ENCODE measurements at places on chromosomes 12 and 14.

- no peak for DNase-seq
Observed at GRCh38 chr12:92665496-92665895, 37.3 kb upstream of the PLEKHG7 start.

DNA sequence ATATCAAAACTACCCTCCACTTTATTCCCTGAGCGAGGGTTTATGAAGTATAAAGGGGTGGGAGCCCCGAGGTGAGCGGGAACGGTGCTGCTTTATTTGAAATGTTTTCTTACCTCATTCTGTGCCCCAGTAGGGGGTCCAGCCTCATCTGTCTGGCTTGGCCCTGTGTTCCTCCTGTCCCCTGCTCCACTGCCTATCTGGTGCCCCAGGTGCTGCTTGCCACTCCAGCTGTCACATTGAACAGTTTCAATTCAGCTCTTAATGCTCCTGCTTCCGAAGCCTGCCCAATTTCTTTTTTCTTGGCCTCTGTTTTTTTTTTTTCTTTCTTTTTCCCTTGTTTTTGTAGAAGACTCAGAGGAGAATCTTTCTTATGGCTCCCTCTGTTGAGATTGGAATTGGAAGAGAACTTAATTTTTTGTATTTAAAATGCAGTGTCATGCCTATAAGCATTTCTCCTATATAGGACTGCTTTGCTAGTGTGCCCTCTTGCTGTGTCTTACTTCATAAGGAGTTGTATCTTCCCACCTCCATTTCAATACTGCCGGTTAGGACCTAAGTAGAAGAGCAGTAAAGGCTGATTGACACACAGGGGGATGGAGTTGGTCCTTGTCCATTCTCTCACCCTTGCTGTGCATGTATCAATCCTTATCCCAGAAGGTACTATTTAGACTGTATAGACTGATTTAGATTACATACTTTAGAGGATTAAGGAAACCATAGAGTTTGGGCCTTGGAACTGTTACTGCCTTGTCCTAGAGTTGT is 2.3 kb downstream of the ATXN7L3B start:
- DNase-seq, result peak; percentile 11

- no peak for DNase-seq
Observed at GRCh38 chr12:47722136-47722834, 3.0 kb downstream of the ENDOU start.

DNA sequence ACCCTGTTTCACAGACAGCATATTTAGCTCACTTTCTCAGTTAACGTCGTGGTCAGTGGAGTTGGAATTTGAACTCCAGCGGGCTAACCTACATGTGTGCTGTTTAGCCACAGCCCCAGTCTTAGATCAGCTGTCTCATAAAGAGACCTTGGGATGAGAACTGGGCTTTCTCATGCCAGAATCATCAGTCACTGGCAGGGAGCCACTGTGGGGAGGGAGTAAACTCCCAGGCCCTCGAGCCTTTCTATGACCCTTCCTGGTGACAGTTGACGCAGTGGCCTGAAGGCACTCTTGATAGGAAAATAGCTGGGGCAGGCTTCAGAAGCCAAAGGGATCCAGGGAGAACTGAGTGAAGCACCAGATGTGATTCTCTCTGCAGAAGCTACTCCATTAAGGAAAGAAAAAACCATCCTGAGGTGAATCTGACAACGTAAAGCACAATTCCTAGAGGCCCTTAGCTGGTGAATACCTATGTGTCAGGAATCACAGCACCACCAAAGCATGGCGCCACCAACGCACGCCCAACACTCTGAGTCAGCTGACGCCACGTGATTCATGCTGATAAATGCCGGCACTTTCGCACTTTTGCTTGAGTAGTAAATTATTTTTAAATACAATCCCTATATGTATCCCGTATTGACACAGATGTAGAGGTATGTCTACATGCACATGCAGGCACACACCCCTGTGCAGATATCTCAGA is 279.6 kb upstream of the TMEM132C start:
- DNase-seq, result no peak

DNA sequence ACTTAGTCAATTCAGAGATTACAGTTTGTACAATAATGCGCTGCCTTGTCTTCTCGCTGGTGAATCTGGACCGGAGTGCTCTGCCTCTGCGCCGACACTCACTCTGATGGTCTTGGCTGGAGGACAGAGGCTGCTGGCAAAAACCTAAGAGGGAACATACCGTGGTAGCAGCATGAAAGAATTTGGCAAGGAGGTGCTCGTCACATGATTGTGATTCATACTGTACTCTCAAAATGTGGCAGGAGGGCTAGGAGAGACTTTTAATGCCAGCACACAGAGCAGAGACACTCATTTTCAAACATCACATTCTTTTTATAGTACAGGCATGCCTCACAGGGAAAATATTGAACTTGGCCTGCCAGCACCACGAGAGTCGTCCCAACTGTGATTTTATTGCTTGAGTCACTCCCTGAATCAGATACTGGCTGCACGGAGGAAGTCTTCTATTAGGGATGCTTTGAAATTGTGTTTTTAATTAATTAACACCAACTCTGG is 67.8 kb downstream of the HMGA2 start:
- no peak for DNase-seq

DNA sequence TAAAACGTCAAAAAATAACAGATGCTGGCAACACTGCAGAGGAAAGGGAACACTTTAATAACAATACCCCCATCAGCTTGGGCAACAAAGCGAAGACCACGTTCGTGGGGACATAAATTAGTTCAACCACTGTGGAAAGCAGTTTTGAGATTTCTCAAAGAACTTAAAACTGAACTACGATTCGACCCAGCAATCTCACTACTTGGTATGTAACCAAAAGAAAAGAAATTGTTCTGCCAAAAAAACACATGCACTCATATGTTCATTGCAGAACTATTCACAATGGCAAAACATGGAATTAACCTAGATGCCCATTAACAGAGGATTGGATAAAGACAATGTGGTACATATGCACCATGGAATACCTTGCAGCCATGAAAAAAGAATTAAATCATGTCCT is 81.2 kb upstream of the RAP1B start:
- DNase-seq, result no peak

DNA sequence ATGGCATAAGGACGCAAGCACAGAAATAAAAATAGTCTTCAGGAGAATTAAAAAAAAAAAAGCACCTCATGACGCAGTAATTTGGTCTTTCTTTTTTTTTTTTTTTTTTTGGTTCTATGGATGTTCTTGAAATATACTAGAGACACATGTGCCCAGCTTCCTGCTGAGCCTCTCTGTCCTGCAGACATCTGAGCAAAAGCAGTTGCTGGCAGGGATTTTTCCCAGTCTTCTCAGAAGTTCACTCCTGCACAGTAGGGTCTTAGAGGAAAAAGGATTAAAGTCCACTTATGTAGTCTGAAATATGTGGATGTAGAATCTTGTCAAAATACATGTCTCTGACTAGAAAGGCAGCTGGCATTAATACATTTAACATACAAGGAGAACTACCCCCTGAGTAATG is 1888.1 kb upstream of the SEL1L start:
- DNase-seq, result no peak

DNA sequence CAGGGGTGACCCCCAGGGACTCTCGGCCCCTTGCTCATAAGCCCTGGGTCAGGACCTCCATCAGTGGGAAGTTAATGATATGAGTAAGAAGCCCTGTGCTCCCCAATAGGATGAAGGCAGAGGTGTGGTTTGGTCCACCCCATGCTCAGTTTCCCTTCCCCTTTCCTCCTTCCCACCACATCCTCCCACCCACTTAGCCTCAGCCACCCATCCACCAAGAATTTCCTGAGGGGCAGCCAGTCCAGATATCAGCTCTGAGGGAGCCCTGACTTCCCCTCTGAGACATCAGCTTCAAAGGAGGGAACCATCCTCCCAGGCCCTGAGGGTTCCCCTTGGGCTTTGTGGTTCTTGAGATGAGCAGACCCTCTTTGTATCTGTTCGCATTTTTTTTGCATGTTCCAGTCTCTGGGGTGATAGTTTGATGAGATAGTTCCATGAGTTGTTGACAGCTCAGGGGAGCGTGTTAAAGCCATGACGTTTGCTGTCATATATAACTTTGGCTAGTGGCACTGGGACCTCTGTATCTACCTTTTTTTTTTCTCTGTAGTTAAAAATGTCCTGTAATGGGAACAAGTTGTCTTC is 71.2 kb downstream of the LGMN start:
- peak; percentile 85 for DNase-seq

- DNase-seq, result no peak
Observed at GRCh38 chr14:36818246-36818645, 156.6 kb downstream of the PAX9 start.

DNA sequence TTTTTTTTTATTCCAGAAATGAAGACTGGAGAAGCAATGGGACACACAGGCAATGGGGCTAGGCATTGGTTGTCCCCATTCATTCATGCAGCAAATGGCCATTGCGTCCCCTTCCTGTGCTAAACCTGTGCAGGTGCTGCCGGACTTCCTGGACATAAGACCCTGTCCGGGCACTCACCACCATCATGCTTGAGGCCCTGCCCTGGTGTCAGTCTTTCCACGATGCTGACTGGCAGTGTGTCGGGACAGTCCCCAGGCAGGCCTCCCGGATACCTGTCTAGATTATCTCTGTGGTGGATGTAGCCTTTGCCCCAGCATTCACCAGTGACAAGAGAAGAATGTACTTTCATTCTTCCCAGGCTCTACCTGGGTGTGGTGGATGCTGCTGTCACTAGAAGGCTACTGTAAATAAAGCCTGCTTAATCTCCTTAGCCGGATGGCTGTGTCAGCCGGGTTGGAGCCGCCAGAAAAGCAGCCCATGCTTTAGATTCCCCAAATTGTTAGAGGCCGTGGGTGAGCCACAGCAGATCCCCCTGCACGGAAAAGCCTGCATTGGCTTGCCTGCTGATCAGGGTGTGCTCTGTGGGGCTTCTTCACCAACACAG is 94.5 kb upstream of the PARP11 start:
- no peak for DNase-seq

DNA sequence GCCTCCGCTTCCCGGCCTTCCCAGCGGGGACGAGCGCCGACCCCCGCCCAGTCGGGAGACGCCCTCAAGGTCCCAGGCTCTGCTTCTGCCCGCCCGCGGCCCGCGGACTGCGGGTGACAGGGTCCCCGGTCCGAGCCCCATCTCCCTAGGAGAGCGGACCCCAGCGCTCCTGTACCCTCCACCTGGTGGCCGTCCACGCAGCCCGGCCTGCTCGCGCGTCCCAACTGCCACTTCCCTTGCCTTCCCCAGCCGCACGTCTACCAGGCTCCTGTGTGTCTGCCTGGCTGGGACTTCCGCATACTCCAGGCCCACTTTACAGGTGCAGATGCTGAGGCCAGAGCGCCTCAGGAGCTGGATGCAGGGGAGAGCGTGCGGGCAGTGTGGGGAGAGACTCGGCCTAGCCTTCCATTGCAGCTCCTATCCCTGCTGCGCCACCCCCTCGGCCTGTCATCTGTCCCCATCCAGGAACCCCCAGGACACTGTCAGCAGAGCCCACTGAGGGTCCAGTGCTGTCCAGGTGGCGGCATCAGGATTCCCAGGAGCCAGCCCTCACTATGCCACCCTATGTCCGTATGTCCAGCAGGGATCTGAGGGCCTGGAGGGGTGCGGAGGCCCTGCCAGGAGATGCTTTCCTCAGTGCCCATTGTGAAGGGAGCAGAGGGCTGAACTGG is 8.0 kb upstream of the ANKRD9 start:
- DNase-seq, result no peak

DNA sequence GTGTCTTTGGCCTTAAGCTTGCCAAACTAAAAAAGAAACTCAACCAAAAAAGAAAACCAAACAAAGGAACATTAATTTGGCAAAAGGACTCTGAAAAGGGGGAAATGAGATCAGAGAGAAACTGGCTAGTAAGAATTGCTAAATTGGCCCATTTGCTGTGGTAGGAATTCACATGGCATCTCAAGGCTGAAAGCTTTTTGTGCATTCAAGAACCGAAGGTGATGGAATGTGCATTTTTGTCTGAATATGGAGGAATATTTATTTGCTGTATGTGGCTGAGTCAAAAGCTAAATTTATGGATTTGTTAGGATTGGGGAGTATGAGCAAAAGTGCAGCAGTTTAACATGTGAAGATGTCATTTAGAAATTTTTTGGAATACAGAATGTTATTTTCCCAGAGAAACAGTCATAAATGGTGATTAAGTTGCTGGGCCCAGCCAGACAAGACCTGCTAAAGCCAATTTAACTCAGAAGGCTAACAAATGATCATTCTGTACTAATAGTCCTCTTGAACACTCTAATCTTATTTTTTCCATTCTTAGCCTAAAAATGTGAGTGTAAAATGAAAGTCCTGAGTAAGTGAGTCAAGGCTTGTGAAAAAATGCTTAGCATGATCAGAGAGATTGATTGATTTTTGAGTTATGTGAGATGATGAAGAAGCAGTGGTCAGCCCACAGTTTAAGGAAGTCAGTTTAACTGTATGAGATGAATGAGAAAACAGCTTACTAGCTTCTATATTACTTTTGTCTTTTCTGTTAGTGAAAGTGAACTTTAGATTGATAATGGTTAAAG is 94.1 kb downstream of the ANO6 start:
- no peak for DNase-seq

DNA sequence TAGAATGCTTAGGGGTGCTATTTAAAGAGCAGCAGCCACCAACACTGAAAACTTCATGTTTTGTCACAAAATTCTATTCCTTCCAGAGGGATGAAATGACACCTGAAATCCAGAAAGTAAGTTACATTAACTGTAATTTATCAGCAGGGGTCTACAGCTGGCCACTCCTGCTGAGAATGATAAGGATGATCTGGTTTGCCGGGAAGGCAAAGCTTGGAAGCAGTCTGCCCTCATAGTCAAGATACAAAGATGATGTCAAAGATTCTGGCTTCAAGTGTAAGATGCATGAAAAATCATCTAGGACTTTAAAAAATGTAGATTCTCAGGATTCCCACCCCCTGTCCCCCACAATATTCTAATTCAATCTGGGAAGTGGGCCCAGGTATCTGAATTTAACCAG is 58.4 kb downstream of the DCAF5 start:
- DNase-seq, result no peak

DNA sequence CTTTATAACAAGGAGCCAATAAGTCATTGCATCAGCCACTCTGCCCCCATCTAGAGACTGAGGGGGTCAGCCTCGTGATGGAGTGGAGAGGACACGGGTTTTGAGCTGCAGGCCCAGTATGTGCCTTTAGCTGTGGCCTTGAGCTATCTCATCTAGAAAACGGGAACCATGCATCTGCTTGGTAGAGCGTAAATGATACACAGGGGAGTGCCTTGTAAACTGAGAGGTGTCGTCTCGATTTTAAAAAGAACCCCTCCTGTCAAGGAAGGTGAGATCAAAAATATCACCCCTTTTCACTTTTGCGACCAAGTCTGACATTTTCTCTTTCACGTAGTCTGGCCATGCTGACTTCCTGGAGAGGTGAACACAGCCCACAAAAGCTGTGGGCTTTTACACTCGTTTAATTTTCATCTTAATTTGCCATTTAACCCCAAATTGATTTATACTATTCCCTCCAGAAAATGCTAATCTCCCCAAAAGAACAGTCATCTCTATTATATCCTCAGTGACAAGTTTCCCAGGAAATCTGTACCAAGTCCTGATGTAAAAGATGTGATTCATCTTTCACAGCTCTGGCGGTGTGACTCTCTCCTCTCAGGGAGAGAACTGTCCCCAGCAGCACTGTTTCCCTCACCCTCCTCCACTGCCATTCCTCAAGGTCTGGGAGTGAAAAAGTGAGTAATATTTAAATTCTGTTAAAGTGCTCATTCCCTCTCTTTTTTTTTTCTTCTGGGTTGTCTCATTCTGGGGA is 30.6 kb downstream of the VCPKMT start:
- peak; percentile 71 for DNase-seq
